Naive thymus-derived CD4-positive, alpha-beta T cell (primary cell): ENCODE measurements at places on chromosomes 2 and 18.

DNA sequence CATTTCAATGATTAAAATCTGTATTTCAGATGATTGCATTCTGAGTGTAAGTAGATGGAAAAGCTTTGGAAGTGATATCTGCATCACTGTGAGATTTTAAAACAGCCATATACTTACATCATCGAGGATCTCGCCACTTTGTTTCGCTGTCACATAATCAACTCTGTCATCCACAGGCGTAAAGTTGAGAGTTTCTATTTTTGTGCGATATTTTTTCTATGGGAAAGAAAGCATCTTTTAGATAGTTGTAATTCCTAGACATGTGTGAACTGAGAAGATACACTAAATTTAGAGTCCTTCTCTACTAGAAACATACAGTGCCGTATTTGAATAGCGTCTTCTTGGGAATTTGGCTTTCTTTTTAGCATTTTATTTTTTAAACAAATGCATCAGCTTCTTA, 158.8 kb downstream of the RIF1 start:
- no peak for DNase-seq

DNA sequence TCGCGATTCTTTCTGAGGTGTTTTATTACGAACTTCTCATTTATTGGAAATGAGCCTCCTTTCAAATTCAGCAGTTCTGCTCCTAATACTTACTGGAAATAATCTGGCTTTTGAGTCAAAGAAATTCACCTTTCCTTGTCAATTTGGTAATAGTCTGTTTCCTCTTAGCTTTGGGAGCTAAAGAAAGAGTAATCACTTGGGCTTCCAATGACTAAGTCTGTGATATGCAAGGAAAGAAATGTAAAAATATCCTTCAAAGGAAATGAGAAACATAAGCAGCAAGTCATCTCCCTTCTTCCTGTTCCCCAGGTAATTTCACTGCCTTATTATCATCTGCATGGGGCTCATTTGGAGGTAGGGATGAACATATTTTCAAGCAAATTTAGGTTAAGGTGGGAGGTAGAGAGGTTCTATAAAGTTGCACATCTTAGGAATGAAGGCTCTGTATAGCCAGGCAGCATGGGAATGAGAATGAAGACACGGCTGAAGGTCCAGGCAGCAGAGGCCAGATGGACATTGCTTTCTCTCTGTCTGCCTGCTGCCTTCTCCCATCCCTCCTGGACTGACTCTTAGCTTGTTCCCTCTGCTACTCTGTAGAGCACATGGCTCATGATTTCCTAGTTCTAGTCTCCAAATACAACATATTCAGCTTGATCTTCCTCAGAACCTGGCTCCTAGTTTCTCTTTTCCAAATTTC, 1.0 kb downstream of the SPP2 start:
- DNase-seq = no peak

DNA sequence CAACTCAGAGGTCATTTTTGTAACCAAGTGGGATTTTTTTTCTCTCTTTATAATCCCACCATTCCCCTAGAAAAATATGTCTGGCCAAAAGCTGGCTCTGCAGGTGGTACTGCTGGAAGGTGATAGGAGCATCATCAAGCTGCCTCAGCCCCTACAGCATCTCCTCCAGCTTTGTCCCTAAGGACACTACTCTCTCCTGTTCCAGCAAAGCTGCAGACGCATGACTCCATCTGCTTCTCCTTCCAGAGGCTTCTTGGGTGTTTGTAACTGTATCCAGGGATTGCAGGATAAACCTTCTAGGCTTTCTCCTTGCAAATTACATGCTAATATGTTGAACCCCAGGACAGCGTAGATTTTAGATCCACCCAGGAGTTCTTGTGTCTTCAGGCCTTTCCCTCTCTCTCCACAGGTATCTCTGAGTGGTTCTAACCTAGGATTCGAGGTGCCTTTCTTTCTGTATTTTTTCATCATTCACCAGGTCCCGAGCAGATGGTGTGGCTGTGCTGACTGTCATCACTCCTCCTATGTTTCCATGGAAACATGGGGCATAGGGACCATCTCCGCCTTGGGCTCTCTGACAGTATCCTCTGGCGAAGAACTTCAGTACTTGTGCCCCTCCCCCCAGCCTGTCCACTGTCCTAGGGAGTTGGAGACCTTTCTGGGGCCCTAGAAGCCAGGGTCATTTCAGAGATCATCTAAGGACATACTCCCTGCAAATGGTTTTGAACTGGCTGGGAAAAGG, 34.3 kb downstream of the AFF3 start:
- no peak for DNase-seq

DNA sequence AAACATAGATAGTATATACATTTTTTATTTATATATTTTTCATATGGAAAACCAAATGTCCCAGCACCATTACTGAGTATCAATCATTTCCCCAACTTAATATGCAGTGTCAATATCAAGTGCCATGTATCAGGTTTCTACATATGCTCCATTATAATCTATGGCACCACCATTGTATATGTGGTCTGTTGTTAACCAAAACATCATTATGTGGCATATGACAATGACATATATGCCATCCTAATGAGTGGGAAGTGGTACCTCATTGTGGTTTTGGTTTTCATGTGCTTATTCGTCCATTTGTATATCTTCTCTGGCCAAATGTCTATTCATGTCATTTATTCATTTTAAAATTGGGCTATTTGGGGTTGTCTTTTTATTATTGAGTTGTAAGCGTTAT, 9.2 kb downstream of the PTPN18 start:
- no peak for DNase-seq

- no peak for DNase-seq
Measured at GRCh38 chr2:158953454-158953853, 15.0 kb upstream of the TANC1 start.

- no peak for DNase-seq
Measured at GRCh38 chr2:180978903-180979748, 1.3 kb upstream of the UBE2E3 start.

GRCh38 chr2:3409627-3410170, 30.2 kb downstream of the TRAPPC12 start:
- no peak for DNase-seq

DNA sequence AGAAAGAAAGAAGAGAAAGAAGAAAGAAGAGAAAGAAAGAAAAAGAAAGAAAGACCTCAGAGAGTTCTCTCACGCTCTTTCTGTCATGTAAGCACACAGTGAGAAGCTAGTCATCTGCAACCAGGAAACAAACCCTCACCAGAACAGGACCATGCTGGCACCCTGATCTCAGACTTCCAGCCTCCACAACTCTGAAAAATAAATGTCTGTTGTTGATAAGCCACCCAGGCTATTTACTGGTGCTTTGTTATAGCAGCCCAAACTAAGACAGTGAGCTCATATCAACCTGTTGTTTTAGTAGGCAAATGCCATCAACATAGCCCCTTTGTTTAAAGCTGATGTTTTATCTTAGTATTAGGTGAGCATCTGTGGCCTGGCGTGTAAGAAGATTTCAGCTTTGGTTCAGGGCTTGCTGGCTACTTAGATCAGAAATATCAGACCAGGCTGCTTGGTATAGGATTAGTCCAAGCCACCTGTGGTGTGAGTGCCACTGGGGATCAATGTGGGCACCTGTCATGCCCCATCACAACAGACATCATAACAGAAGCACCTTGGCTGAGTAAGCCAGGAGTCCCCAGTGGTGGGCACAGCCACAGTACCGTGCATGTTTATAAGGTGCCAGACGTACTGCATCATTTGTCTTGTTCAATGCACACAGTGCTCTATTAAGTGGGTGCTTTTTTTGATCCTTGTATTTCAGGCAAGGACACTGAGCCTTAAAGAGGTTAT, 94.4 kb downstream of the LBH start:
- no peak for DNase-seq

DNA sequence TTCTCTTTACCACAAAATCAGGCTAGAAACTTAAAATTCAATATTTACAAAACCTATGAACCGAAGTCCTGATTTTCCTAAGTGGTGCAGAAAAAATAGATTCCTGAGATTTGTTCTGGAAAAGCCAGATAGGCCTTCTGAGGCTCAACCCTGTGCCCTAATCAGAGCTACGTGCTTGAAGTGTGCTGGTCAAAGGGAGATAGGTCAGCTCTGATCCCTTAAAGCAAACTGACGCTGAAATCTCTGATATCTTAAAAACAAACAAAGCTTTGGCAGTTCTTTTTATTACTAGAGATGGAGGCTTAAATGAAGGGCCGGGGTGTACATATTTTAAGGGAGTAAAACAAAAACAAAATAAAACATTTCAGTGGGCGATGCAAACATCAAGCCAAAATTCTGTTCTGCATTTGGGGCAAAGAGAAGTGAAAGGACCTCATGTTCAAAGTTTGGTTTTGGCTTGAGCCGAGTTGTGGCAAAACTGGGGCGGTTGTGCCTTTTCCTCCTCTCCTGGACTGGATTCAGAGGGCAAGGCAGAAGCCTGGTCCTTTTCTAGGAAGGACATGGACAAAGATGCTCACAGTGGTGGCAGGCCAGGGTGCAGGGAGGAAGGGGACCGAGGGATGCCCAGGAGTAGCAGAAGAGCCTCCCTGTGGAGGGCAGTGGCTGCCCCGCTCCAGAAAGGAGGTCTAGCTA, 295.0 kb downstream of the CDCA7 start:
- DNase-seq = no peak

DNA sequence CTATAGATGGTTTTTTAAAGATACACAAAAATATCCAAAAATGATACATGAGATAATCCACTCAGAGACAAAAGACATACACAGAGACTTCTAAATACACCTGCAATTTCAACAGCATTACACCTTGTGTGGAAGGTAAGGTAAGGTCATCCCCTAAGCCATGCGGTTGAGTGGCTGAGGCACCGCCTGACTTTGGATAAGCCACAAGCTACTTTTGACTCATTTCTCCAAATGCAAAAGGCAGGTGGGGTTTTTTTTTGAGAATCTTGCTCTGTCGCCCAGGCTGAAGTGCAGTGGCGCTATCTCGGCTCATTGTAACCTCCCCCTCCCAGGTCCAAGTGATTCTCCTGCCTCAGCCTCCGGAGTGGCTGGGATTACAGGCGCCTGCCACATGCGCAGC, 13.1 kb downstream of the AP1S3 start:
- no peak for DNase-seq

DNA sequence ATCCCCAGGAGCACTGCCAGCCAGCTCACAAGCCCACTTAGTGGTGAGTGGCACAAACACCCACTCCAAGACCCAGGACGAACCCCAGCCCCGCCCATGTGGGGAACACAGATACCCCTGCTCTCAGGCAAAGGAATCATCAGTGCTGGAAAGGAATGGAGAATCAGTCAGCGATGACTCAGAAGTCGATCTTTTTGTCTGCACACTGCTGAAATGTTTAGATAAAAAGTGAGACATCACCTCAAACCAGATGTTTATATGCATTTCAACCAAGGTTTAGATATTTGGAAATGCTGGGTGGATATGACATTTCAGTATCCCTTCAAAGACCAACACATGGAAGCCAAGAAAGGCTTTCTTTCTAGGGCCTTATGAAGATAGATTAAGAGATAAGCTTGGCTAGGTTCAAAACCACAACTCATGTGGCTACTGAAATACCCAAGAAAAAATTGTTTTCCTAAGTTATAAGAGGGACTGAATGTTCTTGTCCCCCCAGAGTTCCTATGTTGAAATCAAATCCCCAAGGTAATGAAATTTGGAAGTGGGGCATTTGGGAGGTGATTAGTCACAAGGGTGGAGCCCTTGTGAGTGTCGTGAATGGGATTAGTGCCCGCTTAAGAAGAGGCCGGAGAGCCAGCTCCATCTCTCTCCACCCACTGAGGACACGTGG, 43.7 kb downstream of the POU3F3 start:
- DNase-seq = no peak

- no peak for DNase-seq
Measured at GRCh38 chr18:48994044-48994651, 43.4 kb upstream of the SMAD7 start.

GRCh38 chr2:190887089-190887488, 6.5 kb downstream of the GLS start:
- DNase-seq = no peak

GRCh38 chr2:182043021-182043420, 57.4 kb downstream of the PPP1R1C start:
- no peak for DNase-seq

GRCh38 chr2:171390941-171391516, 42.8 kb downstream of the METTL8 start:
- DNase-seq = no peak

DNA sequence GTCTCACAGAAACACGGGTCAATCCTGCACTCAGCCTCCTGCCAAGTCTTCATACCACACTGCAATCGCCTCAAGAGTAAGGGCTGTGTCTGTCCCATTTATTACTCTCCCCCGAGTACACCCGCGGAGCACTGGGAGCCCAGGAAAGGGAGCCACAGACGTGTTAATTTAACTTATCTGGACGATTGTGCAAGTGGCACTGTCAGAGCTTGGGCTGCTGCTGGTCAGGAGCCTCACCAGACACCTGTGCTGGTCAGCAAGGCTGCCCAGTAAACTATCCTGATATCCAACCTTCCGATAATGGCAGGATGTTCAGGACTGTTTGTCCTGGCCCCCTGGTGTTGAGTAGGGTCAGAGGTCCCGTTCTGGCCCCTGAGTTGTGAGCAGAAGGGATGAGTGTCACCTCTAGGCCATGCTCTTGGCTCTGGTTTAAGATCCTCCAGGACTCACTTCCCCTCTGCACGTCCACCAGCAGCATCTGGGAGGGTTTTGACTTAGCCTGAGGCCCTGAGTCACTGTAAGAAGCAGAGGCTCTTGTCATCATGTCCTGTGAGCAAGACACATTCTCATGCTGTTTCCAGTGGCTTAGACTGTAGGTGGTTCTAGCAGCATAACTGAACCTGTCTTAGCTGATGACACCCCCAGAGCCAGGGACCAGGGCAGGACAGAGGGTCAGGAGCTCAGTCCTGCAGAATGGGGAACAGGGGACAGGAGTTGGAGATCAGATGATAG, 82.5 kb upstream of the ARL4C start:
- DNase-seq = no peak

DNA sequence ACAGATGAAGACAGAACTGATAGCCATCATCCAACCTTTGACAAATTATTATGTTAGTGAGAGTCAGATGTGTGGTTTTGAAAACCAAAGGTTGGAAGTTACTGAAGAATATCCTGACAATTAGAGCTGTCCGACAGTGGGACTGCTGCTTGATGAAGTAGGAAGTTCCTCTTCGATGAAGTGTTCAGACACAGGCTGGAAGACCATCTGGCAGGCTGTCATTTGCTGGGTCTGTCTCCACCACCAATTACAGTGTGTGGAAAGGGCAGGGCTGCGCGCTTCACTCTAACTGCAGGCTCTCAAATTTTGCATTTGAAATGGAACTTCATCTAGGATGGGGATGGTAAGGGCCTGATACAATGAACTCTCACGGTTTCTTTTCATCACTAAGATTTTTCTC, 313.8 kb downstream of the PIK3C3 start:
- no peak for DNase-seq

DNA sequence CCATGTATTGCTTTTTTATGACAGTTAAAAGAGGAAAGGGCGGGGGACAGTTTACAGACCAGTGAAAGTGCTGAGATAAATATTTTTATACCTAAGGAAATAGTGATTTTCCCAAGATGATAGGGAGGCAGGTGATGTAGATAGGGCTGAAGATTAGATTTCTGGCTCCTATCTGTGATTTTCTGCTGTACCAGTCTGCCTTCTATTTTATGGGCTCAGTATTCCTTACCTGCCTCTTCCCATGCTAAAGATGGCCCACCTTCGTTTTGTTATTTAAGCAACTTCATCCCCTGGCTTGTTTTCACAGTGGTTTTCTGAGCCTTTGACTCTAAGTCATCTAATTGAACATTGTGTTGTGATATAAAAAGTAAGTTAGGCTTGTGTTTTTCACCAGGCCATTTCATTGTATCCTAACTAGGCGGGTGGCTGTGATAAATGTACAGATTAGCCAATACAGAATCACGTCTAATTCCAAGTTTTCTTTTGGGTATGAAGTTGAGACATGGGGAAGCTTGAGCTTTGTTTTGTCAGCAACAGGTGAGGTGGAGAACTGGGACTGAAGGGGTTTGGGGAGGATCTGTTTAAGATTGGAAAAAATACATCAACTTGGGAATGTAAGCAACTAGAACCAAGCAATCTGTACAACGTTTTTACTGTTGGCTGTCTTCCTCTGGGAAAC, 5.2 kb downstream of the RPL37A start:
- no peak for DNase-seq
